ENCODE measurements at places on chromosomes 16 and 17.

DNA sequence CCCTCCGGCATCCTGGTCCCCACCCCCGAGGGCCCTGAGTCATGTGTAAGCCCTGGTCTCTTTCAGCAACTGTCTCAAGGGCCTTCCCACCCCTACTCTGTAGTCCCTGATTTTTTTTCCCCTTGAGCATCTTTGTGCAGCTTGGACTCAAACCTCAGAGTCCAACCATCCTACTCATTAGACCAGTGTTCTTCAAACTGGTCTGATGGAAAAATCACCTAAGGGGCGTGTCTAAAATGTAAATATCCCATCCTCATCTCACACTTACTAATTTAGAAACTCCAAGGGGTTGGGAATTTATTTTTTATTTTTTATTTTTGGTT lies 624 bp downstream of the G6PC3 start:
- DNase-seq = peak; percentile 52

GRCh38 chr17:65055280-65055707 lies 1.2 kb downstream of the GNA13 start:
- DNase-seq = no peak

- no peak for DNase-seq
These were observed 942 bp downstream of the KRT23 start for GRCh38 chr17:40936437-40936971.

GRCh38 chr16:66588981-66589713 lies 9.9 kb downstream of the CMTM2 start:
- no peak for DNase-seq

DNA sequence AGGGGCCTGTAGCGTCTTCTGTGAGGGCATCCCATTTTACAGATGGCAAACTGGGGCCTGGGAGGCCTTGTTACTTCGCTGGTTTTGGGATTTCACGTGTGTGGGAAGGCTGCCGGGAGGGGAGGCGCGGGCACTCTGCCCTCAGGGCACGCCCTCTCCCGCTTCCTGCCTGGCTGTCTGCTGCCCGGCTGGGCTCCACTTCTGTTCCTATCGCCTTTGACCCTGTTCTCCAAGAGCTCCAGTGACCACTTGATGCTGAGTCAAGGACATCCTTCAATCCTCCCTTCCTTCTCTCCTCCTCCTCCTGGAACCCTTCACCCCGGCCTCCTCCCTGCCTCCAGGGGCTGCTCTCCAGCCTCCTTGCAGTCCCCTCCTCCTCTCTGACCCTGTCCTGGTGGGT lies 16.0 kb downstream of the SPNS3 start:
- DNase-seq = no peak

GRCh38 chr17:74298778-74299177 lies 24.7 kb downstream of the DNAI2 start:
- DNase-seq = no peak

DNA sequence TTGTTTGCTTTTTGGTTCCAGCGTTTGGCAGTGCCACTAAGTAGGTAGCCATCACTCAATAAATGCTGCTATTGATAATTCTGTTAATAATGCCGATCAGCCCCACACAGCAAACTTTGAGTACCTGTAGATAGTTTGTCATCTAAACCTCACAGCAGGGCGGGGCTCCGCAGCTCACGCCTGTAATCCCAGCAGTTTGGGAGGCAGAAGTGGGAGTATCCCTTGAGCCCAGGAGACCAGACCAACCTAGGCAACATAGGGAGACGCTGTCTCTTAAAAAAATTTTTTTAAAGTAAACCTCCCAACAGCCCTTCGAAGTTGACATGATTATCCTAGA lies 1.6 kb downstream of the BFAR start:
- no peak for DNase-seq

DNA sequence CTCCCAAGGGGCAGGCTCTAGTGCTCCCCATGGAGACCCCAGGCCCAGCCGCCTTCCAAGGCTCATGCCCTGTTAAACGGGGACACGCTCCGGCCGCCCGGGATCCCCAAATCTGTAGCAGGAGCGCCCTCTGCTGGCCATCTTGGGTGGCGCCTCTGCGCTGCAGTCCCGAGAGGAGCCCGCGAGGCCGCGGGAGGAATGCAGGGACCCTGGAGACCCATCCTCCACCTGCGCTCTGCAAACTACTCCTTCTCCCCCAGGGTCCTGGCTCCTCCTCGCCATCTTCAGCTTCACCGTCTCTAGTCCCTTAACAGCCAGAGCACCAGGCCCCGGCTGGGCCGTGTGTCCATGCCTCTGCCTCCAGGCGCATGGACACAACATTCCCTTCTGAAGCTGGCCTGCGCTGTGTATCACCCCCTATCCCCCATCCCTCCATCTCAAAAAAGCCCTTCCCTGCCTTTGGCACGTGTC lies 23.6 kb upstream of the KRT17 start:
- peak; percentile 85 for DNase-seq

DNA sequence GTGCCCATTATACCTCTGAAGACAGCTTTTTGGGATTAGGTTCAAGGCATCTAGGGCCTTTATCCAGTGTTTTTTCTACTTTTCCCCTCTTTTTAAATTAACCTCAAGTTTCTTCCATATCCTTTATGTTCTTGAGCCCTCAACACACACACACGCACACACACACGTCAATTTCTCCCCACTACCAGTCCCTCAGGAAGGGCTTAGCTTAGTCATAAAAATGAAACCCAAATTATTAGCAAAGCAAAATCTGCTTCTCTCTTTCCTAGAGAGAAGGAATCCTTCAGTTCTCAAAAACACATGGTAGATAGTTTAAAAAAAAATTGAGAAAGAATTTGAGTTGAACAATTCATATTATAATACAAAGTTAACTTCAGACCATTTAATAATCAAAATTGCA lies 401.1 kb downstream of the XYLT1 start:
- no peak for DNase-seq

DNA sequence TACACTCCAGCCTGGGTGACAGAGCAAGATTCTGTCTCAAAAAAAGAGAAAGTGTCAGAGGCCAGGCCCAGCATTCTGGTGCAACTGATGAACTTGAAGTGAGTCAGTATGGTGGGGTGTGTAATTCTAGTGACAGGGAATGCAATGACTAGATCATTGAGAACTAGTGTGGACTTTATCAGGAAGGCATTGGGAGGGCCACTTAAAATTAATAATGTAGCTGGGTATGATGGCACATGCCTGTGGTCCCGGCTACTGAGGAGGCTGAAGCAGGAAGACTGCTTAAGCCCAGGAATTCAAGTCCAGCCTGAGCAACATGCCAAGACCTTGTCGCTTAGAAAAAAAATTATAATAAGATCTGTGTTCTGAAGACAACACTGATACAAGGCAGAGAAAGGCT lies 90.8 kb downstream of the STX8 start:
- no peak for DNase-seq

DNA sequence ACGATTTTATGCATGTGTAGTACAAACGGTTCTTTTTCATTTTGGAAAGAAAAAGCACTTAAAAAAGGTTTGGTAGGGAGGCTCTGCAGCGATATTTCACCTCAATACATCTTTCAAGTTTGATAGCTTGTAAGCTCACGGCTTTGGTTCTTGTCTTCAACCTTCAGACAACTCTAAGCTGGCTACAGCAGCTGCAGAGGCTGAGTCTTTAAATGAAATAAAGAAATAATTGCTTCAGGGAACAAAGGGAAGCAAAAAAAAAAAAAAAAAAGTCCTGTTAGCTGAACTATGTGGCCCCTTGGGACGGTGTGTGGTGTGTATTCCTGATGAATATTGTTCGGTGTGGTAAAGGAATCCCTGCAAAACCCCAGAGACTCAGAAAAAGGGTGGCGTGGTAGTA lies 265.1 kb downstream of the NTN1 start:
- no peak for DNase-seq

GRCh38 chr16:69311533-69312387 lies 610 bp downstream of the VPS4A start:
- peak; percentile 10 for DNase-seq

- no peak for DNase-seq
These were observed 9.1 kb downstream of the TIMM22 start for GRCh38 chr17:1006054-1006453.

DNA sequence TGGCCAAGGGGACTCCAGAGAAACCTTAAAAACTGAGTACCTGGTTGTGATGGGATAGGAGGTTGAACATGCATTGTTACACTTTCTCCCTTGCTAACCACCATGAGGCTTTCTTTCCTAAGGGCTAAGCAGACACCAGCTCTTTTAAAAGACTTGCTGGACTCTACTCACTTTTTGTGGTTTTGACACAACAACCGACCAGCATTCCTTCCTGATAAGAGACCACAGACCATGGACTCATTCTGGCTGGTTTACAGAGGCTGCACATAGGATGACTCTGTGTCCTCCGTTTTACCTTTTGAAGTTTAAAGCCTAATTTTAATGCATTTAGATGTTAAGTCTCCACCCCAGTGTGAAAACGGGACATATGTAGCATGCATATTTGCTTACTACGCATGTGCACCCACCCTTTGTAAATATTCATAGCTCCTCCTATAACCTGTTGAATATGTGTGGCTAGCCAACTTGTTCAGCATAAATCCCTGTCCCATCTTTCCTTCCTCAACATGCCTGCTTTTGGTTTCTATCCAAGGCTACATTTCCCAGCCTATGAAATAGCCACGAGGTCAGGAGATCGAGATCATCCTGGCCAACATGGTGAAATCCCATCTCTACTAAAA lies 475.9 kb downstream of the GRIN2A start:
- no peak for DNase-seq

DNA sequence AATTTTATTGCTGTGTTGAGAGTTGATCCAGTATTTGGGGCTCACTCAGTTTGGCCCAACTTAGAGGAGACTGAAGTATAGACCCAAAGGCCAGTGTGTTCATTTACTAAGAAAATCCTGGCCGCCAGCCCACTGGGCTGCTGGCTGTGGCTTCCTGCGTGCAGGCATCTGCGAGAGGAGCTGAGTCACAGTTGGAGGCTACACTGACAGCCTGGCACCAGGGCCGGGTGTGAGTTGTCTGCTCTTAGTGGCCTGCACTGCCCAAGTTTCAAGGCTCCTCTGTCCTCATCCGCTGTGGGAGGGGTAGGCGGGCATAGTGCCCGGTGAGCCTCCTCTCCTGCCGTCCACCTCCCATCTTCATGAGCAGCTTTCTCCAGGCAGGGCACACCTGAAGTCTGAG lies 54.2 kb downstream of the PLD6 start:
- no peak for DNase-seq

- no peak for DNase-seq
These were observed 7.2 kb upstream of the N4BP1 start for GRCh38 chr16:48617104-48617705.

GRCh38 chr16:69941251-69942098 lies 9.7 kb upstream of the CLEC18A start:
- no peak for DNase-seq

- no peak for DNase-seq
These were observed 4.5 kb upstream of the HS3ST3B1 start for GRCh38 chr17:14296166-14296910.

DNA sequence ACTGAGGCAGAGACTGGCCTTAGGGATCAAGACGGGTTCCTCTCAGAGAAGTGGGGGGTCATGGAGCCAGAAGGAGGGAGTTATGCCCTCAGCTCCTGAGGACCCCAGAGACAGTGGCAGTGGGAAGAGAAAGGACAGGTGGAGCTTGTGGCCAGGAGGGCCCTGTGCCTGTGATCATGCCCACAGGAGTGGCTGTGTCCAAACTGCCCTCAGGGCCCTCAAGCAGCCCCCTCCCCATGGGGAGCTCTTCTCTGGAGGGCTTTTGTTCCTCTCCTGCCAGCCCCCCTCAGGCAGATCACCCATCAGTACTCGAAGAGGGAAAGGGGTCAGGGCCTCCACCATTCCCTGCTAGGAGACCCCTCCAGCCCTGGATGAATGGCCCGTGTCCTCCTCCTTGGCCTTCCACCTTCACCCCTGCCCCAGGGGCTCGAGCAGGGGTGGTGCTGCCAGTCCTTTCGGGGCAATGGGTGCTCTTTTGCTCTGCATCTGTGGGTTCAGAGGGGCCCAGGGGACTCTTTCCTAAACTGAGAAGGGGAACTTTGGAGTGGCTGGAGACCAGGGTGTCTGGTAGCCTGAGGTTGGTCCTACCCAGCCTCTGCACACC lies 52.7 kb downstream of the BEAN1 start:
- DNase-seq = no peak

DNA sequence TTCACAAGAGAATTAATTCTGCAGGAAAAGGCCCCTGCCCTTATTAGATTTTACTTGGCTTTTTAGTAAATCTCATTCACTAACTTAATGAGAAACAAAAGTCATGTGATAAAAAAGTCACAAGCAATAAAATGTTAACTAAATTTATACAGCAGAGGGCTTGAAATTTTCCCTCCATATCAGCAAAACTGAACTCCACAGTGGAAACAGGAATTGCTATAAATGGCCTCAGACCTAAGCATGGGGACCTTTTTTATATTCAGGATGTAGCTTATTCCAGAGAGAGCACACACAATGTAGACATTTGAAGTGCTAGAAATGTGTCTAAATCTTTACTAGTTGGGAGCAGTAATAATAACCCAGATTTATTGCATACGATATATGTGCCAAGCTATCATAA lies 291.5 kb downstream of the C16orf95 start:
- DNase-seq = no peak

DNA sequence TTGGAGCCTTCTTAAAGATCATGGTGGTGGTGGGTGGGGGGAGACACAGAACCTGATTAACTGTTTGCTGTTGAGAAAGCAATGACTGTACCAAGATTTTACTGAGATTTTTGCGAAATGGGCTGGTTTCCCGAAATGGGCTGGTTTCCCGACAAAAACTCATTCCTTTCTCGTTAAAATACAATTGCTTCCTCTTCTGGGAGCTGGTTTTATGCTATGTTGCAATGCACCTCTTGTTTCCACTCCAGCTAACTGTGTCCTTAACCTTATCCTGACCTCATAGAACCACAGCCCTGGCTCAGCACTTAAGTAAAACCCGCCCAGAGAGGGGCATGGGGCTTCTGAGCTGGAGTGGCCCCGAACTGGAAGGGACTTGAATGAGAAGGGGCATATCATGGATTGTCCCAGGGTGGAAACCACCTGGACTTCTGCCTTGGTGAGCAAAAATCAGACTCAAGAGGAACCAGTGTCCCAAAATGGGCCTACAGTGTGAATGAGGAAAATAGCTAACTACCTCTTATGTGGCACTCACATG lies 20.9 kb downstream of the FAM20A start:
- no peak for DNase-seq

Measured in stimulated activated CD8-positive, alpha-beta memory T cell treated with anti-CD3 and anti-CD28 coated beads, Interleukin-4, amount 100 ng/mL, for 4 hours (primary cell).